ENCODE measurements at places on chromosomes 16 and 17.

DNA sequence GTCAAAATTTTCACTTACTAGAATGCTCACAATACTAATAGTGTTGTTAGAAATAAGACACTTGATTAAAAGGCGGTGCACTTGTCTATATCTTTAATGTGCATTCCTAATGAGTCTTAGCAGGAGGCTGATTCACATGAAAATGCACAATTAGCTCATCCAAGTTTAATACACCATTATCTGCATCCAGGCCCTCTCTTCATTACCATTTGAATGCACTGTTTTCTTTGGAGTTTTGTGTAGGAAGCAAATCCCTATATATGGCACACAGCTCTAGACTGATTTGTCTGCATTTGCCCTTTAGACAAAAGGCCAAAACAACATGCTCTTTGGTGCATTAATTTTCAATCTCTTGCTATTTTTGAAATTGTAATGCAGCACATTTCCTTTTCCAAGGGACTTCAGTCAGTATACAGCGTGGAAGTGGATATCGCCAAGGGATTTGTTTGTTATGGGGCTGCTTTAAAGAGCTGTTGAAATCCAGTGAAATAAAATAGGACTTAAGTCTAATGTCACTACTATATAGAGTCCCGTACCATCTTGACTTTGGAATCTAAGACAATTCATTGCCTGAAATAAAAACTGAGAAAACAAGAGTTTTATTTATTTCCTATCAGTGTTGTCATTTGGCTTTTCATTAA is 257.6 kb upstream of the CPHXL start:
- DNase-seq = no peak

DNA sequence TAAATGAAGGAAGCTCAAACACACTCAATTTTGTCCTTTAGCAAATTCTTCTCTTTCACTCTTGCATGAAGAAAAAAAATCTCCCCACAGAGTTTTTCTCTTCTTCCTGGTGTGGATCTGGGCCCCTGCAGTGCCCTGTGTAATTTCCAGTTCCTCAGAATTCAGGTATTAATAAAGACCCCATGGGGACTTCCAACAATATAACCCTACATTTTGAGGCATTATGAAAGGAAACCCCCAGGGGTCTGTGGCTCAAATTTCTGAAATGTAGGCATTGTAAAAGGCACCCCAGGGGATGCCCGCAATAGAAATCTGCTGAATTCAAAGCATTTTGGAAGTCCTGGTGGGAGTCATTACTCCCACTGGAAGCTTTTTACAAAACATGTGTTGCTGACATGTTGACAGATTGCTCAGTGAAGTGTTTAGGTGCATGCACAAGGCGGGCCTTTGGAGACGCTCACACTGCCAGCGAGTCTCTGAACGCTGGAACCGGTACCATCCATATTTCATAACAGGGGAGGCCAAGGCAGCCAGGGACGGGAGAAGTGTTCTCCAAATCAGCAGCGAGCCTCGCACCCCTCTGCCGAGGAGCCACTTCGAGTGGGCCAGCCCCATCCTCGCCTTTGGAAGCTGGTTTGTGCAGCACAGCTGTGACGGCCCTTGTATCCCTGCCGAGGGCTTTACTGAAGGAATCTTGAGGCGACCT is 154.0 kb downstream of the ZNF423 start:
- no peak for DNase-seq

GRCh38 chr17:80824549-80825470 is 166.8 kb upstream of the CHMP6 start:
- DNase-seq = no peak

DNA sequence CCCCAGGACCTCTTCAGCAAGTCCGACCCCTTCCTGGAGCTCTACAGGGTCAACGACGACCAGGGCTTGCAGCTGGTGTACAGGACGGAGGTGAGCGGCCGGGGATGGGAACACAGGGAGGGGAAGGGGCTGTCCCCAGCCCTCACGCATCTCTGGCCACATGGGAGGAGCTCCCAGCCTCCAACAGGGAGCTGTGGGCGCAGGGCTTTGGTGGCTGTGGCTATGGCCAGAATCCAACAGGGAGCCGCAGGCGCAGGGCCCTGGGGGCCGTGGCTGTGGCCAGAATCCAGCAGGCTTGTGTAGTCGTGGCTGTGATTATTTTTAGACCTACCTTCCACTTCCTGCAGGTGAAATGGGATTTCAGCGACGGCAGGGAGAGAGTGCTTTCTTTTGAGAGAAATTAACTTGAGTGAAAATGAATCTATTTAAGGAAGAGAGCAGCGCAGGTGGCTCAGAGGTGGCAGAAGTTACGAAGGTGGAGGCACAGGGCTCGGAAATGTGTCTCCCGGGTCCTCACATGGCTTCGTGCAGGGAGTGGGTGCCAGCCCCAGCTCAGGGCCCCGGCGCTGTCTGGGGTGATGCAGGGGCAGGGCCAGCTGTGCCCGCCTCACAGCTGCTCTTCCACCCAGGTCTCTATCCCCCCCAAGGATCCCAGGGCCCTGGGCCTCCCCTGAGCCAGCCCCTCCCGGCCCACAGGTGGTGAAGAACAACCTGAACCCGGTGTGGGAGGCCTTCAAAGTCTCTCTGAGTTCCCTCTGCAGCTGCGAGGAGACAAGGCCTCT is 9.4 kb downstream of the CPNE7 start:
- no peak for DNase-seq

- no peak for DNase-seq
These were observed 706 bp downstream of the HLF start for GRCh38 chr17:55265311-55266021.

- DNase-seq = peak; percentile 32
These were observed 1.6 kb downstream of the CPPED1 start for GRCh38 chr16:12802048-12802447.

- DNase-seq = no peak
These were observed 15.2 kb upstream of the RPL13 start for GRCh38 chr16:89545044-89545830.

DNA sequence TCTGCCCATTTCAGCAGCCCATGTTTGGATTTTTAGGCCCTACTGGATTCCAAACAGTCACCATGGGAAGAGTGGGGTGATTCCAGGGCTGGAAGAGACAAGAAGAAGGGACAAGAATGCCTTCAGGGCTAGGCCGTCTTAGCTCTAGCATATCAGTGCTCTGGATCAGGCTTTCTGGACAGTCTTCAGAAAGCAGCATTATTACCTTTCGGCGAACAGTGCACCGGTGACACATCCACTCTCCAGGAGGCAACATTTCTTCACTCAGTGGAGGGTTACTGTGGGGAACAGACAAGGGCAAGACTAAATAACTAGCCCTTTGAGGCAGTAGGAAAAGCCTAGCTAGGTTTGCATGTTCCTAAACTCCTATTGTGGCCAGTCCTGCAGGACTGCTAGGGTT is 23.9 kb upstream of the DHRS13 start:
- DNase-seq = no peak

GRCh38 chr16:17828012-17828411 is 357.3 kb upstream of the XYLT1 start:
- DNase-seq = peak; percentile 23

- no peak for DNase-seq
These were observed 7.3 kb downstream of the KLHL10 start for GRCh38 chr17:41844971-41845370.

DNA sequence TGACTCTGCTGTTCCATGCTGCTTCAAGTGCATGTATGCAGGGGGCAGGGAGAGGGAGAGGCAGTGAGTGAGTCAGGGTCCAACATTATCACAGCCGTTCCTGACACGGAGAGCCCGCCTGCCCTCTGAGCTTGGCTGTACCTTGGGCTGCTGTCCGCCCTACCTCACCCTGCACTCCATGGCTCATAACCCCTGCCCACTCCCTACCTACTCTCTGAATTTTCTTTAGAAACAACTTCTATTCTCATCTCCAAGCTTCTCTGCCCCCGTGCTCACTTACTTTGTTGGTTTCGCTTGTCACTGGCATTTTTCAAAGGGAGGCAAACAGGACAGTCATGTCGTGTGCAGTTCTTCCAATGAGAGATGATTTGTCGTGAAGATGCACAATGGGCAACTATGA is 74.4 kb upstream of the TRAP1 start:
- no peak for DNase-seq

DNA sequence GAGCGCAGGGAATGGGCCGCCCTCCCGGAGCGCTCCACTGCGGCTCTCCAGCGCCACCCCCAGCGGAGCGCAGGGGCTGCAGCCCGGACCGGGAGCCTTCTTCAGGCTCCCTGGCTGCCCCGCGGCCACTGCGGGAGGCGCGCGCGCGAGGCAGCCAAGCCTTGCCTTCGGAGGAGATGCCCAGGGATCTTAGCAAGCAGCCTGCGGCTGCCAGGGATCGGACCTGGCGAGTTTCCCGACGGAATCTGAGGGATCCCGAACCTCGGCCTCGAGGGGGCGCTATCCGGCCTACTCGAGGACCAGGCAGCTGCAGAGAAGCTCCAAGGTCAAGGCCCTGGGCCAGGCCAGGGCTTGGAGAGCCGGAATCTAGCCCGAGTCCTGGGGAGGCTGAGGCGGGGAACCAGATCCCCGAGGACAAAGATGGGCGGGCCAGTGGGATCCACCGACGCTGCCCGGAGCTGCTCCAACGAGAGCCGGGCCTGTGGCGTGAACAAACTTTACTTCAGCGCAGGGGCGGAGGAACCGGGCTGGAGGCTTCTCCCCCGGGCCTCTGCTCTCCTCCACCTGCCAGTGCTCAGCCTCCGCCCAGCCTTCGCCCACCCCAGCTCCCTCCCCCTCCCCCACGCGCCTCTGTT is at the start of gene IRX6:
IRX6 (plus strand) TSS at position 567 of the 635 bp plus-strand sequence. CDS start 889 bp downstream, outside the sequence.
- peak; percentile 12 for DNase-seq

DNA sequence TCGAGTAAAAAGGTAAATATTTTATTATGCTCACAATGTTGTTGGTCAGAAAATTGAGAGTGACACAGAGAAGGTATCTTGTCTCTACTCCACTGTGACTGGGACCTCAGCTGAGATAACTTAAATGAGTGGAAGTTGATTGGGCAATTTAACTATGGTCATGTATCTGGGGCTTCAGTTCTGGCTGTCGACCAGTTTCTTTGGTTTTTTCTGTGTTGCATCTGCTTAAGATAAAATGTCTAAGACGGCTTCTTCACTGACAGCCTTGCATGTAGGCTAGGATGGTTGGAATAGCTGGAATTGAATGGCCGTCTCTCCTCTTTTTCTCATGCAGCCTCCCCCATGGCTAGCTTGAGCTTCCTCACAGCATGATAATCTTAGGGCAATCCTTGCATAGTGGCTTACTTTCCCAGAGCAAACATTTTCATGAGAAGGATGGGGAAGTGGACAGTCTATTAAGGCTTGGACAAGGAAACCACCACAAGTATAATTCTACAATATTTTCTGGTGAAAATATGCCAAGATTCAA is 433.7 kb downstream of the KIF2B start:
- no peak for DNase-seq

DNA sequence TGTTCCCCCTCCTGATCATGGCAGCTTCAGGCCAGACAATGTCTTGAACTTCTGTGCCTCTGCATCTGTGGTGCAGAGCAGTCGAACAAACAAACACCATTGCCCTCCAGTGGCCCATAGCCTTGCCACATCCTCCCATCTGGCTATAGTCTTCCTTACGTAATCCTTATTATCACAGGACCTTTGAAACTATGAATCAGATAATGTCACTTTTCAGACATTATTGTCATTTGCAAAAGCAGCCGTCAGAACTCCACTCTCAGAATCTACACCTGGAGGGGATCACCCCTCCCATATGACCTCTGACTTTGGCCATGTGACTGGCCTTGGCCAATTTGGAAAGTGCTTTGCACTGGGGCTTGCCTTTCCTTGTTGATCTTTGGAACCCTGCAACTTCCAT is 387.3 kb downstream of the MAF start:
- DNase-seq = no peak

DNA sequence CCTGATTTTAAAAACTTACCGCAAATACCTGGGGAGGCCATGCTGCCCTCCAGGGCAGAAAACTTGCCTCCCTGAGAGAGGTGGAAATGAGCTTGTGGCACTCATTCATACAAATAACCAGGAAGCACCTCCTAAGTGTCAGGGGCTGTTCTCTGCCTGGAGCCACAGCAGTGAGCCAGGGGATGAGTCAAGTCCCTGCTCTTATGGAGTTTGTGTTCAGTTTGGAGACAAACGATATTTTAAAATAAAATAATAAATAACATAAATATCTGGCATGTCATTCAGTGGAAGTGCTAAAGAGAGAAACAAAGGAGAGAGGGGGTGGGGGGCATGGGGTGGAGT is 313.8 kb downstream of the C16orf95 start:
- DNase-seq = peak; percentile 44

All from foreskin keratinocyte (primary cell).